ENCODE measurements at places on chromosomes 16 and 17.

DNA sequence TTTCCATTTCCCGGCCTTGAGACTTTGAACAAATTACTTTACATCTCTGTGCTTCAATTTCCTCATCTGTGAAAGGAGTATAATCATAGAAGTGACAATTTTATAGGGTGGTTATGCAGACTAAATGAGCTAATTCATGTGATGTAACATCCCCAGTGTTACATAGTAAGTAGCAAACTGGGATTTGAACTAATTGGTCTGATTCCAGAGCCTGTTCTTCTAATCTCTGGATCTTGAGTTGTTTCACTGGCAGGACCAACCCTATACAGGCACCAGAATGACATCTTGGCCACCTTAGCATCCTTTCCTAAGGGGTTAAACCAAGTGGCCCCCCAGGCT lies 77.7 kb downstream of the AATF start:
- DNase-seq = no peak

- DNase-seq = no peak
Measured at GRCh38 chr16:19751478-19752385, 33.7 kb downstream of the IQCK start.

DNA sequence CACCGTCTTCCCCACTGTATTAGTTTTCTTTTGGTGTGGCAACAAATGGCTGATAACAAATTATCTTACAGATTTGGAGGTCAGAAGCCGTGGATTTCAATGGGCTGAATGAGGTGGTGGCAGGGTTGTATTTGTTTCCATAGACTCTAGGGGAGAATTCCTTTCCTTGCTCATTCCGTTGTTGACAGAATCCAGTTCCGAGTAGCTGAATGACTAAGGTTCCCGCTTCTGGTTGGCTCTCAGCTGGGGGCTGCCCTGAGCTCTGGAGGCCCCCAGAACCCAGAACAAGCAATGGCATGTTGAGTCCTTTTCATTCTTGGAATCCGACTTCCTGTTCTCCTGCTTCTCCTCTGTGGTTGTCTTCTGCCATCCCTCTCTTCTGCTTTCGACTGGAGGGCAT lies 280.4 kb downstream of the SNX29 start:
- no peak for DNase-seq

DNA sequence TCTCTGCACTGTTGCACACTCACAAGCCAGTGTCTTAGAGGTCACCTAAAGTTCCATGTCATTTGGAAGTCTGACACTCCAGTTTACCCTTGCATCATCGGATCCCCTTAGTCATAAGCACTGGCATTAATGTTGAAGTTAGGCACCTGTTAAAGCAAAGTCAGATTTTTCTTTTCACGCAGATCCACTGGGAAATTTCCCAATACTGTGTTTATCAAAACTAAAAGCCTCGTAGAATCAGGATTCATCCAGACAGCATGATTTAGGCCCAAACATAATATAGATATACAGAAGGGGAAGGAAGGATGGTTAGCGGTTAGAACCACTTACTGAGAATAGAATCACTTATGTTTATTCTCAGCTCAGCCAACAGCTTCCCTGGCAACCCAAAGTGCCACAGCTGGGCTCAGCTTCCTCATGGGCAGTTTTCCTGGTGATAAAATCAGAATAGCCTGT lies 30.1 kb upstream of the HAPSTR1 start:
- no peak for DNase-seq

- no peak for DNase-seq
Measured at GRCh38 chr17:2347805-2348685, 10.7 kb downstream of the SGSM2 start.

GRCh38 chr16:53558710-53559109 lies 55.7 kb upstream of the AKTIP start:
- no peak for DNase-seq

GRCh38 chr17:7610641-7611040 lies 4.1 kb downstream of the FXR2 start:
- DNase-seq = no peak

GRCh38 chr17:64500862-64501765 lies 4.3 kb upstream of the POLG2 start:
- DNase-seq = no peak

- no peak for DNase-seq
Measured at GRCh38 chr16:10852286-10852685, 24.7 kb upstream of the CIITA start.

- no peak for DNase-seq
Measured at GRCh38 chr16:68778551-68779231, 41.6 kb downstream of the CDH1 start.

- DNase-seq = no peak
Measured at GRCh38 chr17:32591405-32591804, 104.6 kb downstream of the CDK5R1 start.

DNA sequence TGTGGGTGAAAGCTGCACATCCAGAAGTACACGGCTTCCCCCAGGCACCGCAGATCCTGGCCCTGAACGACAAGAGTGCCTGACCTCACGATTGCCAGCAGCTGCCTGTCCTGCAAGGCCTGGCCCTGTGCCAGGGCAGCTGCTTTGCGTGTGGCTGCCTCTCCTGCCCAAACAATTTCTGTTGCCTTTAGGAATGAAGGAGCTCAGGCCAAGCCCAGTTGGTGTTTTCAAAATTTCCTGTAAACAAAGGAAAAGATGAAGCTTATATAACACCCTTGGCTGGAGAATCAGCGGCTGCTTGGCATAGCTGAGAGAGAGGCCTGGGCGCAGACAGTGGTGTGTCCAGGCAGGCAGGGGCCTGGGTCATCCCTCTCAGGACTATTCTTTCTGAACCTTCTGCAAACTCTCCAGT lies 11.7 kb upstream of the SLC47A2 start:
- no peak for DNase-seq

- peak; percentile 43 for DNase-seq
Measured at GRCh38 chr16:67939507-67940445, 3.1 kb upstream of the PSMB10 start.

DNA sequence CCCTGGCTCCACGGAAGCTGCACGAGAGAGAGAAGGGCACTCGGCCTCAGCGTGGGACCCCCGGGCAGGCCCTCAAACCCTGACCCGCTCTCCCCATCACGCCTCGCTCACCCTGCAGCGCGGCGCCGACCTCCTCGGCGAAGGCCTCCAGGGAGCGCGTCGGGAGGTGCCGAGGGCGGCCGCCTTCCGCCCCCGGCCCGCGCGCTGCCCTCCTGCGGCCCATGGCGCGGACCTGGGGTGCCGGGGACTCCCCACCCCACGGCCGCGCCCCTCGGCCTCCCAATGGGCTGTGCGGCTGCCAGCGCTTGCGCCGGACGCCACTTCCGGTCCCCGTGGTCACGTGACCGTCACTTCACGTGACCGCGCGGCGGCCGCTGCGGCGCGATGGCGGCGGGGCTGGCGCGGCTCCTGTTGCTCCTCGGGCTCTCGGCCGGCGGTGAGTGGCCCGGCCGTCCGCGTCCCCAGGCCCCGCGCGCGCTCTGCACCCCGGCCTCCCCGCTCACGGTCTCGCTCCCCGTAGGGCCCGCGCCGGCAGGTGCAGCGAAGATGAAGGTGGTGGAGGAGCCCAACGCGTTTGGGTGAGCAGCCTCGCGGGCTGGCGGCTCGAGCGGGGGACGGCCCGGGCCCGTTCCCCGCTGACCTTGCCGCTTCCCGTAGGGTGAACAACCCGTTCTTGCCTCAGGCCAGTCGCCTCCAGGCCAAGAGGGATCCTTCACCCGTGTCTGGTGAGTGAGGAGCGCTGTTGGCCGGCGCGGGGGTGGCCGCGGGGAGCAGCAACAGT lies at the start of the genes GNPTG and TSR3:
Gene GNPTG (plus strand): TSS at position 350 of the 781 bp plus-strand sequence. CDS start 35 bp downstream, at position 385.
Gene TSR3 (minus strand): TSS at position 297 of the 781 bp plus-strand sequence. CDS start 74 bp downstream, at position 223.
- DNase-seq = peak; percentile 82

DNA sequence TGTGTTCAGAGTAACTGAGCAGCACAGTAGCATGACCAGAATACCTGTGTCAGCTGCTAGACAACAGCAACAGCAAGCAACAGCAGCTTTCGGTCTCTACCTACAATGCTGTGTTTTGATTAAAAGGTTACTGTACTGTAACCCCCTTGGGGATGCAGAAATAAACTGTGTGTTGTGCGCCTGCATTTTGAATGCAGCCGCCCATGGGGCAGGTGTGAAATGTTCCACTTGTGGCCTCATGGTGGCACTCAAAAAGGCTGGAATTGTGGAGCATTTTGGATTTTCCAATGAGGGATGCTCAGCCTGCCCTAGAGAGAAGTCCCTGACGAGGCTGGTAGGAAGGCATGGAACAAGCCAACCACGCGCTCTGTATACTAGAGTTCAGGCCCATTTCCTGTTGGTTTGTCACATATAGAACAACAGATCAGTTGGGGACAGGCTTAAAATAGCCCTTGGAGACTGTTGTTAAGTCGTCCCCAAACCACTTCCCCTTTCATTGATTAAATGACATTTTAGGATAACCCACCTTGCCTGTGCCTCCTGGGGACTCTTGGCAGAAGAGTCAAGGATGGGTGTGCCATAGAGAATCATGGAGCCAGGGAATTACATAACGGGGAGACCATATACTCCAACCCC lies 27.1 kb downstream of the SCPEP1 start:
- no peak for DNase-seq

GRCh38 chr17:34847938-34848337 lies 113.3 kb downstream of the CCT6B start:
- DNase-seq = no peak

DNA sequence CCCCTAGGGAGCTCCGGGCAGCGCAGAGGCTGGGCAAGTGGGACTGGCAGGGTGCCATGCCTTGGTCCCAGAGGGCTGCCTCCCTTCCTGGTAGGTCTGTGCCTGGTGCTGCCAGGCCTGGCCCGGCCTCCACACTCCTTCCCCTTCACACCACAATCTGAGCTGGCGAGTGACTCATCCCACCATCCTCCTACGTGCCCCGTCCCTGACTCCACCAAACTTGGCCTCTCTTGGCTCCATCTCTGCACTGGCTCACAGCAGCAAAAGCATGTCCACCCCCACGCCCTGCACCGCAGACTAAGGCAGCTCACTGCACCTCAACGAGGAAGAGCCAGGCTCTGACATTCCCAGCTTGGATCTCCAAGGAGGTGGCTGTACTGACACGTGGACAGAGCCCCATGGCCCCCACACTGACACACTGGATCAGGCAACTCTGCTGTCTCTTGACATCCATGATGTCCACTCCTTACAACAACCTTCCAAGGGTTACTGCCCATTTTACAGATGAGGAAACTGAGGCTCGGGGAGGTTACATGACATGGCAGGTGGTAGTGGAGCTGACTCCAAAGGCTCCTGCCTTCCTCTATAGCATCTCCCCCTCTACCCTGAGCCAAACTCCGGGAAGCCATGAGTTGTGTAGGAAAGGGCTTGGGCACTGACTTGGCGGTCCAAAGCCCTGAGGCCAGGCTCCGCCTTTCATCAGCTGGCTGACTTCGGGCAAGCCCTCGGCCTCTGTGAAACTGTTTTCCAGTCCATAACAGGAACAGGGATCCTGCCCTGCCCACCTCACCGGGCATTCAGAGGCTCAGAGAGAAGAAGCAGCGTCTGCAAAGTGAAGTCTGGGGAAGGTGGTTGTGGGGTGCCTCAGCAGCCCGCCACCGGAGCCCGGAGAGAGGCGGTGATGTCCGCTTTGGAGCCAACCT lies 20.1 kb upstream of the KRT19 start:
- peak; percentile 67 for DNase-seq

DNA sequence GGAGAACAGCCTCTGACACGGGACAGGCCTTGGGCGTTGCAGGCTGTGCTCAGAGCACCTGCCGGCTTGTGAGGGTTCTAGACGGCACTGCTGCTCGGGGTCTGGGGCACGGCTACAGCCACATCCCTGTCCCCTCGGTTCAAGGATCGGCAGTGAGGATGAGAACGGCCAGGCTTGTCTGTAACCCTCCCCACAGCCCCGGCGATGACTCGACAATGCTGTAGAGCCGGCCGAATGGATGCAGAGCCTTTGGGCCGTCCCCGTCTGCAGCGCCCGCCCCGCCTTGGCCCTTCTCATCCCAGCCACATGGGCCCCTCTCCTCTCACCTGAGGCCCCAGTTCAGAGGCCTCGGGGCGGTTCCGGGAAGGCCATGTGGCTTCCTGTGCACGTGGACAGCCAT lies 49.0 kb upstream of the METRNL start:
- DNase-seq = no peak

- no peak for DNase-seq
Measured at GRCh38 chr16:82699711-82700495, 73.1 kb downstream of the CDH13 start.

DNA sequence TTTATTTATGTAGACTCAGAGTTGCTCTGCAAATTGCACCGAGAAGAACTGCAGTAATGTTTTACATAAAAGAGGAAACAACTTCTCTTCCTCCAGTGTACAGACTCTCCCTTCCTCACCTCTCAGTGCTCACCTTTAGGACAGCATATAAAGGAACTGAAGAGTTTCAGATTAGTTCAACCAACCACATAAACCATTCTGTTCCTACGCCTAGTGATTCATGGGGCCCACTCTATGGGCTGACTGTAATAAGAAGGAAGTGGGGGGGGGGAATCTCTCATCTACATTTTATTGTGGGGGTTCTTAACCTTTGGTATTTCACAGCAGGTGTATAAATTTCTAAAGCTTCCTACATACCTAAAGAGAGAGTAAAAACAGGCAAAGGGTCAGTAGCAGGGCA lies 18.3 kb downstream of the ZSWIM7 start:
- peak; percentile 42 for DNase-seq

GRCh38 chr17:59443106-59443505 lies 111.7 kb downstream of the YPEL2 start:
- DNase-seq = no peak

DNA sequence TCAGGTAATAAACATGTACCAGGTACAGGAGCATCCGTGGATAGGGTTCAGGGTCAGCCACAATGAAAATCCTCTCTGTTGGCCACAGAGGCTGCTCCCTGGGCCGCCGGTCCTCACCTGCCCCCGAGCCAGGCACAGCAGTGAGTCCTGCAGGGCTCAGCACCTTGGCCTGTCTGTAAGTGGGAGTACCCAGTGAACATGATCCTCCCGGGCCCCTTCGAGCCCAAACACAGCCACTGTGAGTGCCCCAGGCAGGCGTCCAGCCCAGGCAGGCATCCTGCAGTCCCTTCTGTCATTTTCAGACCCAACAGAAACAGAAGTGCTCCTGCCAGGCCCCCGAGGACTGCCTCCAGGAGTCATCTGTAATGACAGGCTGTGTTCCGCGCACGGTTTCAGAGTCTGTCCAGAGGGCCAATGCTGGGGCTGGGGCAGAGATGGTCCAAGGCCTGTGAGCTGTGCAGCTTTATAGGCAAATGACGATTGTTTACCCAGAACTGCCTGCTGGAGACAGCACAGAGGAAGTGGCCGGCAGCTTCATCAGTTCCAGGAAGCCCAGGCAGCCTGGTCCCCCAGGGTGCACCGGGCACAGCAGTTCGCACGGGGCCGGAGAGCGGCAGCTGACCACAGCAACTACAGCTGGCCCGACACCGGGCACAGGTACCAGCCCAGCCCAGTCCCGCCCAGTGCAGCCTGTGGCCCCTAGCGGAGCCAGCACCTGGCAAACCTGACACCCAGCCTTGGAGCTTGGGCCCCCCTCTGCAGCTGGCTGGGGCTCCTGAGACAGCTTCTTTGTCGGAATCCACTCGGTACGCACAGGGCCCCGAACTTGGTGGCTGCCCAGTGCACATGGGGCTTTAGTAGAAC lies 13.2 kb downstream of the SLC7A5 start:
- no peak for DNase-seq

Data from activated T-cell treated with anti-CD3 and anti-CD28 coated beads for 24 hours (primary cell).